Occipital lobe (tissue), 3 donors: ENCODE measurements at places on chromosomes 7 and 10.

DNA sequence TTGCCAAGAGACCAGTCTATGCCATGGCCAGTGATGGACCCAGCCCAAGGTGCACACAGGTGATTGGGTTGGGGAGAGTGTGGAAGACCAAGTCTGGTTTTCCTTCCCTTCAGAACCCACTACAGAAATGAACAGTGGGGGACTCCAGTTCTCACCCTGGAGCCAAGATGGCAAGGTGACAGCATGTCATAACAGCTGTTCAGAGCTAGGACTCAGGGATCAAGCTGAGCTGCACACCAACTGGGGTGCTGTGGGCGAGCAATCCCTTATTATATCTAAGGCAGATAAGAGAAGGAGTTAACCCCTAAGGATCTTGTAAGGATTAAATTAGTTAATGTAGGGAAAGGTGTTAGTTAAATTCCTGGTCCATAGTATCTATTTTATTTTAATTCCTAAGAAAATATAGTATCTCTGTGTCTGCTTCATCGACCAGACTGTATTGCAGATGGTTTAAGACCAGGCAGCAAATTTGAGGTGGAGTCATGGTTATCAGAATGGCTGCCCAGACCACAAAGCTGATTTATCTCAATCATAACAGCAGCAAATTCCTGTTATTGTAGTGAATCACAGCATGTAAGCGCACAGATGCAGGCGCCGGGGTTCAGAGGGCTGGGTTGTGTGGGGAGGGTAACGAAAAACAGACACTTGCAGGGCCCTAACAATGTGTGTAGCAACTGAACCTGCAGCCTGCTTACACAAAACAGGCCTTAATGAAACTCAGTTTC, 208.7 kb upstream of the ZNF32 start:
- DNase-seq = no peak

- DNase-seq = no peak
These were observed 545.9 kb downstream of the SUGCT start for GRCh38 chr7:40680657-40681056.

DNA sequence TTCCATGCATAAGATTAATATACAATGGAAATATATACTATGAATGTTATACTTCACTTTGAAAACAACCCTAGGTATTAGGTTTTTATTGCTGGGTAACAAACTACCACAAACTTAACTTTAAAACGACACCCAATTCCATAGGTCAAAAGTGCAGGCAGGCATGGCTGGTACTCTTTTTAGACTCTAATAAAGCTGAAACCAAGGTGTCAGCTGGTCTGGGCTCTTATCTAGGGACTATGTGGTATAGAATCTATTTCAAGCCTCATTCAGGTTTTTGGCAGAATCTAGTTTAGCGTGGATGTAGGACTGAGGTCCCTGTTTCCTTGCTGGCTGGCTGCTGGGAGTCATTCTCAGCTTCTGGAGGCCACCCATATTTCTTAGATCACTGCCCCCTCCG, 65.0 kb upstream of the TMEM168 start:
- DNase-seq = no peak

- DNase-seq = no peak
These were observed 611.8 kb downstream of the SORCS3 start for GRCh38 chr10:105252911-105253310.

GRCh38 chr10:49173853-49174252, 14.3 kb downstream of the TMEM273 start:
- DNase-seq = no peak

DNA sequence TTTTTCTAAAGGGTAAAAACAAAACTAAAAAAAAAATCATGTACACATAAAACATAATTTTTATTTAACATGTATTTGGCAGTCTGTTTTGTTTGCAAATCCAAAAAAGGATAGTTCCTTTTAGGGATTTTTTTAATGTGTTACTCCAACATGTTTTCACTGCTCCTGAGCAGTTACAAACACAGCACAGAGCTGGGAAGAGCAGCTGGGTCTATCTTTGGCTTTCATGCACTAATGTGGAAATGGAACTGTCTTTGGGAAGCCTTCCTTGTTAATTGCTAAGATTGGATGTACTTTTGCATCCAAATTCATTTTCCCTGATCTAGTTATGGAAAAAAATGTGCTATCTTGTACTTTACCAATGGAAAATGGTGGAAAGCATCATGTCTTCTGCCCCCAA, 1035.1 kb downstream of the CNTNAP2 start:
- DNase-seq = no peak

GRCh38 chr10:54745436-54745835, 55.6 kb downstream of the PCDH15 start:
- DNase-seq = no peak

GRCh38 chr7:21221130-21221529, 206.8 kb upstream of the SP4 start:
- no peak for DNase-seq

DNA sequence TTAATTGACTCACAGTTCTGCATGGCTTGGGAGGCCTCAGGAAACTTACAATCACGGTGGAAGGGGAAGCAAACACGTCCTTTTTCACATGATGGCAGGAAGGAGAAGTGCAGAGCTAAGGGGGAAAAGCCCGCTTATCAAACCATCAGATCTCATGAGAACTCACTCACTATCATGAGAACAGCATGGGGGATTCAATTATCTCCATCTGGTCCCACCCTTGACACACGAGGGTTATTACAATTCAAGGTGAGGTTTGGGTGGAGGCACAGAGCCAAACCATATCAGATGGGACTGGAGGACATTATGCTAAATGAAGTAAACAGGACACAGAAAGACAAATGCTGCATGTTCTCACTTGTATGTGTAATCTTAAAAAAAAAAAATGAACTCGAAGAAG, 141.4 kb upstream of the HABP2 start:
- no peak for DNase-seq

DNA sequence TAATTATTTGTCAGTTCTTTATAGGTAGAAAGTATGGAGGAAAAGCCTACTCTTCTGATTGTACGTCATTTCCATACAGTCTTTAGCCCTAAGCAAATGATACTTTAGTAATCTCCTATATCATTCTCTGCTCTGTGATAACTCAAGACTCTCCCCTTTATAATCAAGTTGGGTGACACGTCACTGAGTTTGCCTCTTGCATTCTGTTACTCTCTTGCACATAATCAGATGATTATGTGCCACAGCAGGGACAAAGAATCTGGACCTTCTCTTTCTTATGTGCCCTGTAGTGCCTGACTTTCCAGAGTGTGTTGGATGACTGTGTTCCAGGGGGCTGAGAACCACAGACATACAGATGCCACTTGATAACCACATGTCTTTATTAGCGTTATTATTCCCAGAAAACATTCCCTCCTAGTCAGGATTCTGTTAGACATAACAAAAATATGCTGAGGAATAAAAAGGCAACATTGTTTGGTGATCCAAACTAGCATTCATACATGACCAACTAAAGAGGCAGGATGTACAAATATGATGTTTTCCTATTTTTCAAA, 116.4 kb upstream of the HGF start:
- no peak for DNase-seq

- no peak for DNase-seq
These were observed 1.7 kb downstream of the MEPCE start for GRCh38 chr7:100431286-100431735.

GRCh38 chr10:16689227-16689626, 128.0 kb downstream of the RSU1 start:
- DNase-seq = no peak

- DNase-seq = peak; percentile 54
These were observed 514 bp downstream of the RNF216 start for GRCh38 chr7:5780801-5781496.

- DNase-seq = no peak
These were observed 70.9 kb downstream of the DAGLB start for GRCh38 chr7:6376820-6377219.

- DNase-seq = no peak
These were observed 639.2 kb upstream of the POT1 start for GRCh38 chr7:125568799-125569198.

- DNase-seq = no peak
These were observed 195.7 kb downstream of the THSD7A start for GRCh38 chr7:11636274-11636673.

- no peak for DNase-seq
These were observed 131.6 kb downstream of the HGF start for GRCh38 chr7:81638198-81638597.

DNA sequence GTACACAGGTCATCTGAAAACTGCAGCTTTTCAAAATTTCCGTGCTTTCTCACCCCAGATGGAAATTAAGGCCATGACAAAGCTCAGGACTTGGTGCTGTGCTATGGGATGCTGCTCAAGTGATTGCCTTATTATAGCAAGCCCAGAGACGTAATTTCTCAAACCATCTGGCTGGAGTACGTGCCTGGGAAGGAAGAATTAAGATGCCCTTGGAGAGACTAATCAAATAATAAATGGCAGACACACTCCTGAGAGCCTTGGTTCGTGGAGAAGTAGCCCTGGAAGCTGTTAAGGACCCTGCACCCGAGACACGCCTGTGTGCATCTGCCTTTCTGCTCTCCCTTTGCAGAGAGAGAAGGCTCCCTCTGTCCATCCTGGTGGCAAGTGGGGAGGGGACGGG, 38.3 kb upstream of the PRLHR start:
- no peak for DNase-seq
